ENCODE measurements at places on chromosomes 7 and 10. TPM values are rescaled to one million over a fixed set of nuclear protein-coding genes. Genes with fewer than 3 reads are reported as not detected.

MNX1 gene
- 0.72 TPM for total RNA-seq

SPDYE2B gene
- total RNA-seq: not detected

BMPER gene
- 36.3 TPM for total RNA-seq

EBLN1 gene
- not detected for total RNA-seq

ZEB1 gene
- total RNA-seq: 112 TPM
